BE2C (cell line): ENCODE measurements at places on chromosomes 12 and 14.

GRCh38 chr14:49853572-49854375 is 1.2 kb upstream of the NEMF start:
- peak; percentile 75 for DNase-seq

DNA sequence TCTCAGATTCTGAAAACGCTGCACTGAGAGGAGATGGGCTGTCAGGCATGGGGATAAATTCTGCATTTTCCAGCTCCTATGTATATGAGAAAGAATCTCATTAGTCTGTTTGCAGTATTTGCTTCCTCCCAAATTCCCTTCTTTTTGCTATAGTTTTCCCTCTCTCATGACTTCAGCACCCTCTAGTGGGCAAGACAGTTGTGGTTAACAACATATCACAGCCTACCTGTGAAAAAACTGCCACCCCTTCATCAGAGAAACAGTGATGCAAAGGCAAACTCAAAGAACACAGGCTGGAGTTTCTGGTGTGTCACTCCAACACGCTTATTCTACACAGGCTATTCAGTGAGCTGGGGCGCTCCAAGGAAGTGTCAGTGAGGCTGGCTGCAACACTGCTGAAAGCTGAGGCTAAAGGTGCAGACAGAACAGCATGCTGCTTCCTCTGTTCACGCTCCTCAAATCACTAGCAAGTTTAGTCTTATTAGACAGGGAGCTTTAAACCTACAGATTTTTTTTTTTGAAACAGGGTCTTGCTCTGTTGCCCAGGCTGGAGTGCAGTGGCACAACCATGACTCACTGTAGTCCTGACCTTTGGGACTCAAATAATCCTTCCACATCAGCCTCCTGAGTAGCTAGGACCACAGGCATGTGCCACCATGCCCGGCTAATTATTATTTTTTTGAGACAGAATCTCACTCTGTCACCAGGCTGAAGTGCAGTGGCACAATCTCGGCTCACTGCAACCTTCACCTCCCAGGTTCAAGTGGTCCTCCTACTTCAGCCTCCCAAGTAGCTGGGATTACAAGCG is 19.3 kb downstream of the ZC2HC1C start:
- peak; percentile 72 for DNase-seq

GRCh38 chr14:105196265-105196960 is 15.3 kb upstream of the NUDT14 start:
- no peak for DNase-seq

DNA sequence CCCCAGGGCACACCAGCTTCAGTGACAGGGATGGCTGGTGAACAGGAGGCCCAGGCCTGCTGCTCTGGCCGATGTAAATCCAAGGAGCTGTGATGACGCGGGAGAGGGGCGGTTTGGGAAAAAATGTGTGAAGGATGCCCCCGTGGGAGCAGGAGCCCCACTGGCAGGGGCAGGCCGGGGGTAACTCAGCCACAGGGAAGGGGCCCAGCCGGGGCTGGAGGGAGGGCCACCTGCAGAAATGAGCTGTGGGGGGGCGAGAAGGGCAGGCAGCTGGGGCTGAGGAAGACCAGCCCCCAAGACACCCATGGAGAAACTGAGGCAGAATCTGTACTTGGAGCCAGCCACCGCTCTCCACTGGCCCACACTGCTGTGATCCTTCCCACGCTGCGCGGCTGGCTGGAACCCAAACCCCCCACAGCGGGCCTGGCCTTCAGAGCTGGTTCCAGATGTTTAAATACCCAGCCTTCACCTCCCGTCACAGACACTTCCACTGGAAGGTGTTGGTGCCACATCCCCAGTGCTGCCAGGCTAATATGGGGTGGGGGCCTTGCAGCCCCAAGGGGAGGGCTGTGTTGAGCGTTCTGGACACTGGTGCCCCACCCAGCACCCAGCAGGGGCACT is 28.5 kb upstream of the ANKRD9 start:
- no peak for DNase-seq

DNA sequence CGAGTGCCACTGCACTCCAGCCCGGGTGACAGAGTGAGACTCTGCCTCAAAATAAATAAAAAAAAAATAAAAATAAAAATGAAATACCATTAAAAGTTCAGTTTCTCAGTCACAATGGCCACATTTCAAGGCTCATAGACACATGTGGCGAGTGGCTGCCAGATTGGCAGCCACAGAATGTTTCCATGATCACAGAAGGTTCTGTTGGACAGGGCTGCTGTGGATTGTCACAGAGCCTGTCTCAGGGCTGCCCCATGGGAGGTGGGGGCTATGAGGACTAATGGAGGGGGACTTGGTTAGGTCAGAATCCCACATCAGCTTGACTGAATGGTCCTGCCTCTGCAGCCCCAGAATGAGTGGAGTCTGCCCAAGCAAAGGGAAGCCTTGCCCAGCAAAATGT is 3.8 kb upstream of the PLA2G1B start:
- DNase-seq: no peak

- DNase-seq: no peak
Observed at GRCh38 chr12:94122591-94122990, 25.8 kb upstream of the PLXNC1 start.

- no peak for DNase-seq
Observed at GRCh38 chr14:23353433-23353780, 720 bp upstream of the SLC22A17 start.

DNA sequence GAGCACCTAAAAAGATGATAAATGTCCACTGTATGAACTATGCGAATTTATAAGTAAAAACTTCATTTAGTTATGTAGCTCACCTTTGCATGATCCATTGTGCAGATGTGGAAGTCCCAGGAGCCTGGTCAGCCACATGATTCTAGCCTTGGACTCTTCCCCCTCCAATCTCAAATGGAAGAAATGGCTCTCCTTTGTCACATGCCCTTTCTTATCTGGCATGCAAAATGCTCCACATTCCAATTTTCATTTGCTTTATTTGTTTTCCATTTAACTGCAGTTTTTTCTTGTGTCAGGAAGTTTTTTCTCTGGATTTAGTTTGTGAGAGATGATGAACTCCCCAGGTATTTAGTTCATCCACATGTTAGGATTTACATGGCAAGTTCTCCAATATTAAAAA is 73.8 kb downstream of the DYRK2 start:
- no peak for DNase-seq

DNA sequence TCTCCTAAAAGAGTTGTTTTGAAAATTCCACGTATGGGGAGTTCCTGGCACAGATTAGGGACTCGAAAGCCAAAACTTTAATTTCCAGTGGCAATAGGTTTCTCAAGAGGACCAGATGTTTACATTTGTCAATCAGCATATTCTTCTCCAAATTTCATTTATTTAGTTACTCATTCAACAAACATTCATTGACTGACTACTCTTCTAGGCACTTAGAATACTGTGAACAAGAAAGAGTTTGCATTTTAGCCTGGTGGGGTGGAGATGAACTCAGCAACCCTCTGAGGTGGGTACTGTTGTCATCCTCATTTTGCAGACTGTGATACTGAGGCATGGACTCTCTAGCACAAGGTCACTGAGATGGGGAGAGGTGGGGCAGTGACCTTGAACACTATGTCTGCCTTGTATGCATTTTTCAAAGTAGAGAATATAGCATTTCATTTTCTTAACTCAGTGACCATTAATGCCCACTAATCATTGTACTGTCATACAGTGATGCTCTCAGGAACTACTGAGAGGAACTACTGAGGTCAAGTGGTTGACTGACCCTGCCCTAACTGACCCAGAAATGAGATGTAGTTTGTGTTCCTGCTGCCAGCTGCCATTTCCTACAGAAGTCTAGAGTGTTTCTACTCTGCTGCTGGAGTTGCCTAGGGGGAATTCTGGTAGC is 2.2 kb downstream of the L3HYPDH start:
- DNase-seq: no peak

GRCh38 chr14:90626550-90626949 is 189.7 kb downstream of the TTC7B start:
- DNase-seq: no peak

DNA sequence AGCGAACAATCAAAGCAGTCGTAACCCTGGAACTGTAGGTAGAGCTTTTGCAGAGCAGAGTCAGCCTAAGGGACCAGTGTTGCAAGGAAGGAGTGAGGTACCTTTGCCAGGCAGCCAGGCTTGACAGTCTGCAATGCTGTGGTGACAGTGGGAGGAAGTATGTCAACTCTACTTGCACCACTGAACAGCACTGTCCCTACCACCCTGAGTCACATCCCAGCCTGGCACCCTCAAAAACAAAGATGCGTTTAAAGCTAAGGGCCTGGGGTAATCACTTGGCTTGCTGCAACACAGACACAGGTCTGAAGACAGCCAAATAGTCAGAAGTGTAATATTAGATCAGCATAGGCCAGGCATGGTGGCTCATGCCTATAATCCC is 141.9 kb downstream of the DPF3 start:
- DNase-seq: no peak

GRCh38 chr12:111886662-111887545 is 44.9 kb downstream of the MAPKAPK5 start:
- no peak for DNase-seq

- DNase-seq: no peak
Observed at GRCh38 chr12:105419606-105420005, 89.1 kb downstream of the C12orf75 start.

DNA sequence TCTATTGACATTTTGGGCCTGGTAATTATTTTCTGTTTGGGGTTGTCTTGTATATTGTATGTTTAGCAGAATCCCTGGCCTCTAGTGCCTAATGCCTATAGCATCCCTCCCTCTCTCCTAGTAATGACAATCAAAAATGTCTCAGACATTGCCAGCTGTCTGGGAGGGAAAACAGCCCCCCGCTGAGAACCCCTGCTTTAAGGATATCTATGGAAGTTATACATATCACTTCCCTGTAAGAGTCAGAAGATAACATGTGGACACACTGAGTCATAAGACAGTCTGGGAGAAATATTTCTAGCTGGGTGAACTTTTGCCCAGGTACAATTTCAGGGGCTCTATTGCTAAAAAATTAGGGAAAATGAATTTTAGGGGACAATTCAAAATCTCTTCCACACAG is 255.0 kb downstream of the PAWR start:
- no peak for DNase-seq

DNA sequence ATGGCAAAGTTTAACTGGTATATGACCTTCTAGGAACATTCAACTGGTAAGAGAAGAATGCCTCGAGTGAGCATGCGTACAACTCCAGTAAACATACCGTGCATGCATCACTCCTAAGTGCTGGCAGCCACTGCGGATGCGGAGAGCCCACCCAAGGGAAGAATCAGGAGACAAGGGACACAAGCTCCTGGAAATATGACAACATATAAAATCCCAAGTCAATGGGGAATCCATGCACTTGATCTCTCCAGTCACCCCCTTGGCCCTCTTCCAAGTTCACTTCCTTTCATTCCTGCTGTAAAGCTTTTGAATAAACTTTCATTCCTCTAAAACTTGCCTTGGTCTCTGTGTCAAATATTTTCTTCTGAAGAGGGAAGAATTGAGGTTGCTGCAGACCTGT is 168.7 kb upstream of the TMCC3 start:
- no peak for DNase-seq

- DNase-seq: peak; percentile 80
Observed at GRCh38 chr14:89186856-89187376, 230.1 kb downstream of the FOXN3 start.

GRCh38 chr12:2256915-2257314 is 204.1 kb downstream of the CACNA1C start:
- no peak for DNase-seq

DNA sequence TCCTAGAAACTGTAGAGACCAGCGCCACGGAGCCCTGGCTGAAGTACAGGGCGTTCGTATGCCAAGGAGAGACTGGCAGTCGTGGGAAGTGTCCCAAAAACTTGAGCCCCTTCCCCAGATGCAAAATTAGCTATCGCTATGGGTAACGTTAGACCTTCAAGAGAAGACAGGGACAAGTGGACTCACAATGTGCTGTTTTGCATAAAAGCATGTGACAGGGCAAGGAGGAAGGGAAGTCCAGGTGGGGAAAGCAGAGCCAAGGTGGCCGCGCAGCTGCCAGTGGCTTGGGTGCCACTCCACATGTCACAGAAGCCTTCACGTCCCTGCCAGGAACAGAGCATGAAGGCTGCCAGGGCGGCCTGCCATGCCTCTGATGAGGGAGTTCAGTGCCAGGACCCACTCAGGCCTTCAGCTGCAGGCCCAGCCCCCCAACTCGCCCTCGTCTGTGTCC is 61.2 kb upstream of the DYNC1H1 start:
- no peak for DNase-seq

GRCh38 chr14:32258336-32258993 is 55.4 kb upstream of the RNU6-8 start:
- no peak for DNase-seq

GRCh38 chr12:26688344-26688904 is 144.6 kb downstream of the ITPR2 start:
- no peak for DNase-seq

GRCh38 chr12:77315407-77315806 is 250.0 kb upstream of the E2F7 start:
- no peak for DNase-seq

DNA sequence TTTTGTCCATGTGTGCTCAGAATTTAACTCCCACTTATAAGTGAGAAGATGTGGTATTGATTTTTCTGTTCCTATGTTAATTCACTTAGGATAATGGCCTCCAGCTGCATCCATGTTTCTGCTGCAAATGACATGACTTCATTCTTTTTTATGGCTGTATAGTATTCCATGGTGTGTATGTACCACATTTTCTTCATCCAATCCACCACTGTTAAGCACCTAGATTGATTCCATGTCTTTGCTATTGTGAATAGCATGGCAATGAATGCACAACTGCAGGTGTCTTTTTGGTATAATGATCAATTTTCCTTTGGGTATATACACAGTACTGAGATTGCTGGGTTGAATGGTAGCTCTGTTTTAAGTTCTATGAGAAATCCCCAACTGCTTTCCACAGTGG is 657.7 kb downstream of the ETNK1 start:
- no peak for DNase-seq

DNA sequence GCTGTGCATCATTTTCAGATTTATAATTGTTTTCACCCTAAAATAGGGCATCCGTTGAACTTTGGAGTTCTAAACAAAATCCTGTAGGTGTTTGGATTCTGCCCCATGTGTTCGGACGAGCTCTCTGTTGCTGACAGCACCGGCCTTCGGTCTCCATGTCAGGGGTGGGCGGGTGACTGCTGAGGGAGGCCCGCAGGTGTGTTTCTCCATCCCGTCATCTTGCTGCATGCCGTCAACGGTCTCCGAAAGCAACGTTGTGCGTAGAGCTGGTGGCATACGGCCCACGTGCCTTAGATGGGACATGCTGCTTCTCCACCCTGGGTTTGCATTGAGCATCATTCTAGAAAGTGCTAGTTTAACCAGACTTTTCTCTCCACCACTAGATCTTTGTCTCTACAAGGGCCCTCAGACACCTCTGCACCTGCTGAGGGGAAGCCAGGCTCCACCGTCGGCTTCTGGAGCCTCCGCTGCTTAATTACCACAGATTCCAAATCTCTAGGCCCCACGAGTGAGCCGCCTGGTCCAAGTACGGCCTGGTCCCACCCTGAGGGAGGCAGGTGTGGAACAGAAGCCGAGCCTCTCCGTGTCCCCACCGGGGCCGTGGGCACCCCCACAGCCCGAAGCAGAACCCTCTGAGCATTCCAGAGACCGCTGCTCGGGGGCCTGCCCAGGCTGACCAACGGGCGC is 15.7 kb upstream of the AMN start:
- DNase-seq: no peak

DNA sequence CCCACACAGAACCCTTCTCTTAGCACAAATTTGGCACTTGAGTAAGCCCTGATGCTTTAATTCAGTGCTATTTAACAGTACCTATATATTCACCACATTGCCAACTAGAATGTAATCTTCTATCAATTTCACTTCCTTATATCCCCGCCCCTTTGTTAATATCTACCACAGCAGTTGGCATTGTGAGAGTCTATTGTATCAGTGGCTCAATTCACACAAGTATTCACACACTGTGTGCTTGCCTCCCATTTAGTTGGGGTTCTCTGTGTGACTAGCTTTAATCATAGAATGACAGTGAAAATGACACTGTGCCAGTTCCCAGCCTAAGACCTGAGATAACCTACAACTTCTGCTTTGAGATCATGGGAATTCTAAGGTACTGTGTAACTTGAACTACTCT is 103.1 kb downstream of the SEC23A start:
- no peak for DNase-seq
